ENCODE measurements at places on chromosomes 16 and 17. TPM values are rescaled to one million over a fixed set of nuclear protein-coding genes. Genes with fewer than 3 reads are reported as not detected.

DNA sequence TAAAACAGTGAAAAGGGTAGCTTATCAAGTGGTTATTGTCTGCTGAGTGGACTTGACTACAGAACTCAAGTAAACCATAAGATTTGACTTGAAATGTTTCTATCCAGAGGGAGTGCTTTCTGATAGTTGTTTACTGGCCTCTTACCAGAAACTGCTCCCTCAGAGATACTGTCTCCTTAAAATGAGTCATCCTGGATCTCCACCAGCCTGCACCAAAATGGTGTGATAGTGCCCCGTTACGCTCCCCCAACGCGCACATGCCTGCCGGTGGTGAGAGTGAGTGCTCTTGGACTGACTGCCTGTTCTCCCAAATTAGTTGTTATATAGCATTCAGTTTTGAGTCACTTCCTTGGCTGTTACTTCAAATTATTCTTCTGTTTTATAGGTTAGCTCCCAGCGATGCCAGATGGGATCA, 22.9 kb downstream of the PRCD start:
- no peak for DNase-seq

- DNase-seq = no peak
Measured at GRCh38 chr17:7336240-7337175, at the start of gene ACAP1. ACAP1 (plus strand) TSS chr17:7336529; CDS start chr17:7336735, 206 bp downstream.

GRCh38 chr17:13702266-13702665, 100.5 kb upstream of the HS3ST3A1 start:
- DNase-seq = no peak

DNA sequence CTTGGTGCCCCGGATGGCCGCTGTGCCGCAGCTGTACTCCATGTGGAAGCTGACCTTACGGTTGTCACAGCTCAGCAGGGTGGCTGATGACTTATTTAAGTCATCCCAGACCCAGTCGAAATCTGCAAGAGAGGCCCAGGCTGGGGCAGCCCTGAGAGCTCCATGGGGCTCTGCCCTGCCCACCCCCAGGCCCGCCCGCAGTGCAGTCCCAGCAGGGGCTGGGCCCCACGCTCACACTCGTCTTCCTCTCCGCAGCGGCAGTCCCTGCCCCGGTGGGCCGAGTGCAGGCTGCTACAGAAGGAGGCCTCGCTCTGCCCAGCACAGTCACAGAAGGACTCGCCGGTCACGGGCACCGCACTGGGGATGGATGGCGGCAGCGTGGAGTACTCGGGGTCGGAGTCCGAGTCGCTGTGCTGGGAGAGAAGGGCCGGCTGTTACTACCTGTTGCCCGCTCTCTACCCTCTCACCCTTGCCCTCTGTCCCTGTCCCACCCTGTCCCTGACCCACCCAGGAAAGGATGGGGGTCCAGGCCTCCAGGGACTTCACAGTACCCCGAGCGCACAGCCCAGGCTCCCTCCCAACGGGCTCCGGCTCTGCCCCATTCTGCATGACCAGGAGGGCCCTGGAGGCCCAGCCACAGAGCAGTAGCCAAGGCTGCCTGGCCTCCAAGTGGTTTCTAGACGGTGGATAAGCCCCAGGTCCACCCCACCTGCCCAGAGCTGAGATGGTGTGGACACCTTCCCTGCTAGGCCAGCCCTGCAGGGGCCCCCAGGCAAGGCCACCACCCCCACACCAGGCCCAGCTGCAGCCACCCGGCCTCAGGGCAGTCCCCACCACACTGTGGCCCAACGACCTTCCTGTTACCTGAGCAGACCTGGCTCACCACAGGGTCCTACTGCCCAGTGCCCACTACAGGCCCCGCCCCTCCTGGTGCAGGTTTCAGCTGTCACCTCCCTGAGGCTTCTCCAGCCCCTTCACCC, 3.9 kb downstream of the SPSB3 start:
- no peak for DNase-seq

- DNase-seq = no peak
Measured at GRCh38 chr16:58177353-58177710, 20.6 kb downstream of the CSNK2A2 start.

DNA sequence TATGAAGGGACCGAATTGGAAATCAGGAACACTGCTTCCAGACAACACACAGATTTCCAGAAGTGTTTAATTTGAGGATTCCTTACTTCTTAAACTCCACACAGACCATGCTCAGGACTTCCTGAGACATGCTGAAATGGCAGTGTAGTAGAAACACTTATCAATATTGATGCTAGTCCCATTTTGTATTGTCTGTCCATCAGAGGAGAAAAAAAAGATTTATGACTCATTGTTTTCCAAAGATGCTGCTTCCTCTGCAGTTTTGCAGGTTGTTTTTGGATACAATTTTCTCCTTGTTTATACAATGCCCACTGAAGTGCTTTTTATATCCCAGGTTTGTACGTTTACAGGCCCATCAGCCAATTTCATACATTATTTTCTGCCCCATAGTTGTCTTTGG, 68.3 kb upstream of the TANC2 start:
- no peak for DNase-seq

The TNK1 gene
- polyA plus RNA-seq = 7.4 TPM

The WFDC1 gene
- polyA plus RNA-seq = 18.6 TPM

The MEIOB gene
- 0.54 TPM for polyA plus RNA-seq

The CACNG1 gene
- polyA plus RNA-seq = 0.25 TPM
